ENCODE measurements at places on chromosomes 3 and 15.

DNA sequence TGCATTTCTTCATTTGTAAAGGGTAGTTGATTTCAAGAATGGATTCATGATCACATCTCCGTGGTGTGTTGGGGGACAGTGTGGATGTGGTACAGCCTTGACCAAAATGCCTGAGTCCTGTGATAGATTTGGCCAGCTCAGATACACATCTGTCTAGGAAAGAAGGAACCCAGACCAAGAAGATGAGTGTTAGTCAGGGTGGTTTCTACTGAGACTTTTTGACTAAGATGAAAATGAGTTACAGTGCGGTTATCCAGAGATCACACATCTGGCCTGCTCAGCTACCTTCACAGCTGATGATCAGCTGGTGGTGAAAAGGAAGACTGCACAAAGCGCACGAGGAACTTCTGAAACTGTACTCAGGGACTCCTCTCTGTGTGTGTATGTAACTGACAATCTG lies 68.0 kb downstream of the FNDC3B start:
- DNase-seq = peak; percentile 50

- DNase-seq = no peak
Measured at GRCh38 chr15:60416484-60416883, 18.7 kb upstream of the ANXA2 start.

GRCh38 chr3:107392549-107393165 lies 15.4 kb downstream of the CCDC54 start:
- no peak for DNase-seq

GRCh38 chr15:26394801-26395200 lies 378.1 kb downstream of the GABRB3 start:
- DNase-seq = no peak

GRCh38 chr15:30953183-30953582 lies 38.2 kb downstream of the MTMR10 start:
- DNase-seq = no peak
